Right lung (tissue), 10 donors: ENCODE measurements at places on chromosomes 4 and X.

DNA sequence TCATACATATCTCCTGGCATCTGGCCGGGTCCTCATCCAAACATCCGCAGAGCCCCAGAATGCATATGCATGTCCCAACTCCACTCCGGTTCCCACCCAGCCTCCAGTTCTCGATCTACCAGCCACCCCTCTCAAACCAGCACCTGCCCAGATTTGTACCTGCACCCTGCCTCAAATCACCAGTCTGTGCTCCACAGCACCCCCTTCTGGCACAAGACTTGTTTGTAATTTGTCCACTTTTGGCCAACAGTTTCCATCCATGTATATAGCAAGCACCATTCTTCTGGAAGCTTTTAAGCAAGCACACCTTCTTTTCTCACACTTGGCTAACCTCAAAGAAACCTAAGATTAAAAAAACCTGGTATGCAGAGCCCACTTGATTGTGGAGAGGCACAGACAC is 644.1 kb downstream of the MID1IP1 start:
- no peak for DNase-seq

DNA sequence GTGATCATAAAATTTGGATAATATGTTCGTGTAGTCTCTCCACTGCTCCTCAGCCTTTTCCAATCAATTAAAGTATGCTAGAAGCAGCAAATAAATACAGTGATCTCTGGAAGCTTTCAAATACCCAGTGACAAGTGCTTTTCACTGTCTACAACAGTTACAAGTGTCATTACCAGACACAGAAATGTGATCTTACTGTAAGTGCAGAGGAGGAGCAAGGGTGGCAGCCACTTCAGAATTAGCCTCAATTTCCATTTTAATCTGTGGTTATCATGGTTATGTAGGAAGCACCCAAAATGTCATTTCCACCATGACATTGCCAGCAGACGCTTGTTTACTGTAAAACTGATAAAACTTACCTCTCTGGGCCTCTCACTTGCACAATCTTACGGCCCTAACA is 133.9 kb upstream of the ADAMTS3 start:
- DNase-seq, result no peak

DNA sequence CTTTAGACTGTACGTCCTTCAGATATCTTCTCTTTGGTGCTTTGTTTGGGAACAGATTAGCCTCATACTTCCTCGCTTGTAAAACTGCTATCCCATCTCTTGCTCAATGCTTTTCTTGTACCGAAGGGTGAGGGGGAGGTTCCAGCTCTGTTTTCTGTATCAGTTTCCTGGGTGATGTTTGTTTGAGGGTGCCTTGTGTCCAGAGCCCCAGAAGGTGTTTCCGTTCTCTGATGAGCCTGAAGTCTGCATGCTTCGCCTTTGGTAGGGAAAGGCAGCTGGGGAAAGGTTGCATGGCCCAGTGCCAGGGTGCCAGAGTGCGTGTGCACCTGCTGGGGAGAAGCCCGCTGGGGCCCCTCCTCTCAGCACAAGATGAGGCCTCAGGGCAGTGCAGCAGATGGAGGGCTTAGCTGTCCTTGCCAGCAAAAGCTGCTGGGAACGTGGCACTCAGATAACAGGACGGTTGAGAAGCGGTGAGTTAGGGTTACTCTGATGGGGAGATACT is 73.7 kb downstream of the TBL1X start:
- DNase-seq, result no peak

- no peak for DNase-seq
These were observed 45.8 kb downstream of the BCORL1 start for GRCh38 chrX:130028196-130028595.

DNA sequence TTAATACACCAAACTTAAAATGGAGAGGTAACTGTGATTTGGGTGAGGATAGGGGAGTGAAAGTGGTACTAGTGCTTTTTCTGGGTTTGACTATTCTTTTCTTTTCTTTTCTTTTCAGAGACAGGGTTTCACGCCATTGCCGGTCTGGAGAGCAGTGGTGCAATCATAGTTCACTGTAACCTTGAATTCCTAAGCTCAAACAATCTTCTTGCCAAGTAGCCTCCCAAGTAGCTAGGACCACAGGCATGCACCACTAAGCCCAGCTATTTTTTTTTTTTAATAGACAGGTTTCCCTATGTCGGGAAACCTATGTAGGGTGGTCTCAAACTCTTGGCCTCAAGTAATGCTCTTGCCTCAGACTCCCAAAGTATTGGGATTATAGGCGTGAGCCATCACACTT is 3.0 kb upstream of the ARMCX4 start:
- DNase-seq, result no peak

DNA sequence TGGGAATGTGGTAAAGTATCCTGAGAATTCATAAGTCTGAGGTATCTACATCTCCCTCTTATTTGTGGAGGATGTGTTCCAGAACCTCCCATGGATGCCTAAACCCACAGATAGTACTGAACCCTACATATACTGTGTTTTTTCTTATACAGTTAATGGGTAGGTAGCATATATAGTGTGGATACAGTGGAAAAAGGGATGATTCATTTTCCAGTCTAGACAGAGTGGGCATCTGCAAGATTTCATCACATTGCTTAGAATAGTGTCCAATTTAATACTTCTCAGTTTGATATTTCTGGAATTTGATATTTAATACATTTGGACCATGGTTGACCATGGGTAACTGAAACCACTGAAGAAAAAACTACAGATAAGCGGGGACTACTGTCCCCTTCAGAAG is 155.0 kb upstream of the ANKRD50 start:
- DNase-seq, result no peak

- no peak for DNase-seq
These were observed 531 bp downstream of the STAG2 start for GRCh38 chrX:123962006-123962467.

GRCh38 chr4:120446051-120446567 is 379.5 kb upstream of the MAD2L1 start:
- no peak for DNase-seq

GRCh38 chrX:24838629-24839028 is 144.9 kb downstream of the POLA1 start:
- peak; percentile 22 for DNase-seq

DNA sequence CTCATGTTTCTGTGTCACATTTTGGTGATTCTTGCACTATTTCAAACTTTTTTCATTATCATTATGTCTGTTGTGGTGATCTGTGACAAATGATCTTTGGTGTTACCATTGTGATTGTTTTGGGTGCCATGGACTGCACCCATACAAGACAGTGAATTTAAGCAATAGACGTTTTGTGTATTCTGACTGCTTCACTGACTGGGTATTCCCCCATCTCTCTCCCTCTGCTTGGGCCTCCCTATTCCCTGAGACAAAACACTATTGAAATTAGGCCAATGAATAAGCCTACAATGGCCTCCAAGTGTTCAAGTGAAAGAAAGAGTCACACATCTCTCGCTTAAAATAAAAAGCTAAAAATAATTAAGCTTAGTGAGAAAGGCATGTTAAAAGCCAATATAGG is 60.2 kb downstream of the BANK1 start:
- DNase-seq, result no peak

DNA sequence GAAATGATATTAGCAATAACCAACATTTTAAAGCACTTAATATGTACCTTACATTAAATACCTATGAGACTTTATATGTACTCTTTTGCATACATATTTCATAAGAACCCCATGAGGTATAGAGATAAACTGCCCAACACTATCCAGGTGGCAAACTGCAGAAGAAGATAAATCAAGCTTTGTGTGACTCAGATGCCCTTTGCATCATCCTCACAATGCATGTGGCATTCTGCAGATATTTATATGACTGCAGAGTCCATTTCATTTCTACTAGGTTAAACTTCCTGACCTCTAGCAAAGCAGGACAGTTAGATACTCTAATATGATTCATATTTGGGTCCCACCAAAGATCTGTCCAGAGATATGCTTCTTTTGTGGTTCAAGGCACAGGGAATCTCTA is 85.6 kb upstream of the RASGEF1B start:
- DNase-seq, result no peak

- DNase-seq, result no peak
These were observed 121.0 kb upstream of the ARSJ start for GRCh38 chr4:114100288-114101031.

- no peak for DNase-seq
These were observed 60.7 kb upstream of the PAK3 start for GRCh38 chrX:111035256-111035655.

- DNase-seq, result no peak
These were observed 156.9 kb upstream of the TTC29 start for GRCh38 chr4:147102596-147102995.

DNA sequence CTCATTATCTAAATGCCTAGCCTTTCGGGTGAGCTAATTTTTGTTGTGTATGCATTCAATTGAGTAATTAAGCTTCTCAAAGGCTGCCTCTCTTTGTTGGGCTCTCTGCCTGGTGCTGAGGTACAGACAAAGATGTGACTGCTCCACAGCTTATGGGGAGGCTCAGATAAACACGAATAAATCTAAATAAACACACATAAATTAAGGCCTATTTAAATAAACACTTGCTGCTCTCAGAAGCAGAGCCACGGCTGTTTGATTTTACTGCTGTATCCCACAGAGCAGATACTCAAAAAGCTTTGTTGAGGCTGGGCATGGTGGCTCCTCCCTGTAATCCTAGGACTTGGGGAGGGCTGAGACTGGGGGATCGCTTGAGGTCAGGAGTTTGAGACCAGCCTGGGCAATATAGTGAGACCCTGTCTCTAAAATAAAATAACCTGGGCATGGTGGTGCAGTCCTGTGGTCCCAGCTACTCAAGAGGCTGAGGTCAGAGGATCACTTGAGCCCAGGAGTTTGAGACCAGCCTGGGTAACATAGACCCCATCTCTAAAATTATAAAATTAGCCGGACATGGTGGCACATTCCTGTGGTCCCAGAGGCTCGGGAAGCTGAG is 8.4 kb upstream of the CD99 start:
- no peak for DNase-seq

GRCh38 chr4:158771776-158772175 is 3.0 kb downstream of the FNIP2 start:
- DNase-seq, result no peak

- DNase-seq, result no peak
These were observed 72.4 kb upstream of the LONRF3 start for GRCh38 chrX:118901991-118902390.
